Stimulated activated CD4-positive, alpha-beta T cell treated with anti-CD3 and anti-CD28 coated beads, Interleukin-4, amount 100 ng/mL, for 24 hours (primary cell): ENCODE measurements at places on chromosomes 12 and 14.

DNA sequence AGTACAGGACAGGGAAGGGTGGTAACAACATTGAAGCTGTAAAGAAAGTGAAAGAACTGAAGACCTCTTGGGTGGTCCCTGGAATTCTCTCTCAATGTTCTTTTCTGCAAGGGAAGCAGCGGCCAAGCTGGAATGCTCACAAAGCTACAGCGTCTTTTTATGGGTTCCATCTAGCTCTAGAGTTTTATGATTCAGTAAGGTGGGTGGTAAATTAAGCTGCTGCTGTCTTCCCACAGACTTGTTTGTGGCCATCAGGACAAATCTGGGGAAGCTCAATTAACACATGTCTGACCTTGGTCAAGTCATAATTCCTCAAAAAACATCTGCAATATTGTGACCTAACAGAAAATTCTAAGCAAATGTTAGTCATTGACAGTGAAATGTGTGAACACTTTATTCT lies 139.1 kb downstream of the MED13L start:
- no peak for DNase-seq

GRCh38 chr14:72451054-72451972 lies 442.6 kb downstream of the DPF3 start:
- DNase-seq: peak; percentile 35

DNA sequence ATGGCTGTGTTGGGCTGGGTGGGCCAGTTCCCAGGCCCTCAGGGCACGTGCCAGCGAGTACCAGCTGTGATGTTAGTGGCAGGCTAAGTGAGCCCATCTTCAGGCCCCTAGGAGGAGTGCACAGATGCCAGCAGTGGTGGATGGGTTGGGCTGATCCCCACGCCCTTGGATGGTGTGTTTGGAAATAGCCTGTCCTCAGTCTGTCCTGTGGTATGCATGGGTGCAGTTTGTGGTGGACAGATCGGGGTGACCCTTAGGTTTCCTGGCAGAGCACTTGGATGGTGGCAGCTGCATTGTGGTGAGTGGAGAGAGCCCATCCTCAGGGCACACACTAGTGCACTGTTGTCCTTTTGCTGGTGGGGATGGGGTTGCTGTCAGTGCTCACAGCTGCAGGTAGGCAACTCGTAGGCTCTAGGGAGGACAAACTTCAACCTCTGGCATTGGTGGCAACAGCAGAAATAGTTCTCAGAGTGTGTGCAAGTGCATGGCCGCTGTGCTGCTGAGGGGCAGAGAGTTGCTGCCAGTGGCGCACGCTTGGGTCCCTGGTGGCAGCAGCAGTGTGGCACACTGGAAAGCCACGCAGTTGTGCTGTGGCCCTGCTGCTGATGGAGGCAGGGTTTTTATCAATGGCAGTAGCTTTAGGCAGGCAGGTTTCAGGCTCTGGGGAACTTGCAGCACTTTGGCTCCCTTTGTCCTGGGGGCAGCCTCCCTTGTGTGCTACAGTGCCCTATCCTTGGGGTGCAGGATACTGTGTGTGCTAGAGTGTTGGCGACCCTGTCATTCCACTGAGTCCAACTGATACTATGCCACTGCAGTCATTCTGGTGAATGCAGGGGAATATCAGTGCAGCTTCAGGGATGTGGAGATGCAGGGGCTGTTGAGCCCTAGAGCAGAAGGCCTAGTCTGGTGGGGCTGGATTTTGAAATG lies 65.5 kb downstream of the FBXO33 start:
- no peak for DNase-seq

- DNase-seq: no peak
Observed at GRCh38 chr12:117033382-117034221, 65.6 kb downstream of the TESC start.

- DNase-seq: no peak
Observed at GRCh38 chr14:93079321-93079720, 36.4 kb downstream of the ITPK1 start.

GRCh38 chr14:99174081-99174769 lies 97.8 kb downstream of the BCL11B start:
- DNase-seq: no peak

GRCh38 chr12:123748661-123749060 lies 13.4 kb upstream of the DNAH10 start:
- no peak for DNase-seq

GRCh38 chr12:107399046-107399445 lies 286.6 kb upstream of the PWP1 start:
- DNase-seq: no peak

DNA sequence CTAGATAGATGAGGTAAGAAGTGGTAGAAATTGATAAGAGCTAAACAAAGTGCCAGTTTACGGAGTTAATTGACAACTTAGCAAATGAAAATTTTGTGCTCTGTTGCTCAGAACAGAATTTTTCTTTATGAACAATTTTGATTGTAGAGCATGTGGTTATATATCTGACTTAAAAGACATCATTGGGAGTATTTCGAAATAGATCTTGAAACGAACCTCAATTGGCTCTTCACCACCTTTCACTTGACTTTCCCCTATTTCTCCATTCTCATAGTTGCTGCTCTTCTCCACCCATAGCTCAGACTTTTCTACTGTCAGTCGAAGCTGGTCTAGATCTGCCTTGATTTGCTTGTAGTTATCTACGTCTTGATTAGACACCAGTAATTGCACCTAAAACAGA lies 212.1 kb downstream of the ITPR2 start:
- DNase-seq: no peak
